ENCODE measurements at places on chromosomes 1 and 21. TPM values are rescaled to one million over a fixed set of nuclear protein-coding genes. Genes with fewer than 3 reads are reported as not detected.

Gene KCNH1
- total RNA-seq = 0.27 TPM

Gene IFNAR1
- total RNA-seq = 37.1 TPM

Gene HOOK1
- 62.5 TPM for total RNA-seq

Gene ACTL8
- total RNA-seq = not detected

Gene TCHH
- total RNA-seq = 0.06 TPM

Gene SPRR1A
- not detected for total RNA-seq

Gene PYHIN1
- total RNA-seq = 1.1 TPM

Gene KRTAP19-1
- total RNA-seq = not detected

Gene GNAT2
- not detected for total RNA-seq

Gene B3GALT2
- total RNA-seq = 0.50 TPM

Gene PRDM16
- total RNA-seq = 1.2 TPM

Gene SLC22A15
- total RNA-seq = 1.9 TPM

Gene AIRE
- total RNA-seq = 0.20 TPM

Gene LEFTY1
- total RNA-seq = 385 TPM

Gene GON4L
- total RNA-seq = 38.2 TPM

Gene AIM2
- total RNA-seq = 1.1 TPM

Gene LORICRIN
- not detected for total RNA-seq

Gene WNT2B
- total RNA-seq = 8.8 TPM

Gene GPR61
- not detected for total RNA-seq

Gene LSM10
- total RNA-seq = 24.2 TPM

Gene KRTAP21-3
- not detected for total RNA-seq

Gene OR2T10
- not detected for total RNA-seq

Data from left colon (tissue), 2 donors.